ENCODE measurements at places on chromosomes 6 and 20. TPM values are rescaled to one million over a fixed set of nuclear protein-coding genes. Genes with fewer than 3 reads are reported as not detected.

GRCh38 chr6:170160031-170160627, 130.7 kb downstream of the DLL1 start:
- DNase-seq, result no peak

GRCh38 chr20:58359441-58359840, 29.6 kb upstream of the VAPB start:
- DNase-seq, result no peak

- DNase-seq, result no peak
Measured at GRCh38 chr6:35166116-35166515, 25.0 kb upstream of the TCP11 start.

DNA sequence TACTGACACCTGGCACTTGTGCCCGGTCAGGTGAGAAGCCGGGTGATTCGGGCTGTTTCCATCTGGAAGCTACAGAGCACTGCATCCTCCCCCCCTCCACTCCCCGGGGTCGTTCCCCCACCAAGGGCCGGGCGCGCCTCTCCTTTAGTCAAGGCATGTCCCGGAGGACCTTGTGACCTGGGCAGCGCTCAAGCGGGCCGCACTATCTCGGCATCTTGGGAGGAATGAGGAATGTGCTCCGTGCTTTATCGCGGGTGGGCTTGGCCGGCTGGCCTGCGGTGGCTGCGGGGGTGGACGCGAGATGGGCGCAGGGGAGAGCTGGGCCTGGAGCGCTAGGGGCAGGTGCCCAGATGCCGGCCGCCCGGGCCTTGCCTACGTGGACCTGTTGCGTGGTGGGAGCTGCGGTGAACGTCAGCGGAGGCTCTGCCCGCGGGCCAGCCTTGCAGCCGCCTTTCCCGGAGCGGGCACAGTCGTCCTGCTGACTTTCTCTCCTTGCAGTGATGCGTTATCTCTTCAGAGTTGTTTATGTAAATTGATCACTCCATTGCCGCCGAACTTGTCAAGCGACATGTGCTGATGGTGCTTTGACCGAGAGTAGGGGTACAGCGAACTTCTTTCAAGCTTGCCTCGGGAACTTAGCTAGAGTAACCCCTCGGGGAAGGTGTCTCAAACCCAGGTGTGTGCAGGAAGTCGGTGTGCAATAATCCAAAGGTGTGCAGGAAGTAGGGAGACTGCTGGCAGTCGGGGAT, 1.1 kb downstream of the LRRC1 start:
- no peak for DNase-seq

GRCh38 chr20:41353530-41353929, 12.9 kb downstream of the LPIN3 start:
- DNase-seq, result no peak

The PTPN1 gene
- 15.5 TPM for total RNA-seq

DNA sequence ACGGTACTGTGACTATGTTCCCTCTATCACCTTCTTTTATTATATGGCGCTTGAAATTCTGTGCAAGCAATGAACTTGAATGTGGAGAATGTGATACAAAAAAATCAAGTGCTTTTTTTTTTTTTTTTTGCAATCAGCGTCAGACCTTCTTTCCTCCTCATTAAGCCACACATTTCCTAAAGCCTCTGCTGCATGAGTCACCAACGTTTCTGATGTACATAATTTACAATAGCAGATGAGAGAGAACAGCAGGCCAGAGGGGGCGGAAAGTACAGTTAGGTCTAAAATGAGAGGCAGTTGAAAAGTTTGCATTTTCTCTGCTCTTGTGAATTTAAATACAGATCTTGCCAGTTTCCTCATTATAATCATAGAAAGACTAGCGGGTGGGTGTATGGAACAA, 114.6 kb upstream of the RIPOR2 start:
- peak; percentile 43 for DNase-seq

DNA sequence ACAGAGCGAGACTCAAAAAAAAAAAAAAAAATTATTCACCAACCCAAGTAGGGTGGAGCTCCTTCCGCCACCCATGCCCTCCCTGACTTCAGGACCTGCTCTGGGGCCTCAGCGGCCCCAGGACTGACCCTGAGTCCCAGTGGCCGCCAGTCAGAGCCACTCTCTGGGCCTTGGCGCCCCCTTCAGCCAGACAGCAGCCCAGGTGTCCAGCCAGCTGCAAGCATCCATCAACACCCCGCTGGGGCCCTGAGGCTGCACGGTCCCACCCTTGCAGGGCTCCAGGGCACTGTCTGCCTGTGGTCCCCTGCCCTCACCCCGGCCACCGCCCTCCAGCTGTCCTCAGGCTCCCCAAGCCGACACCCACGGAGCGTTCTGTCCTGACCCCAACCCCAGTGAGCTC, 11.4 kb upstream of the KCNQ2 start:
- no peak for DNase-seq

Data from skin of body (tissue), 3 donors.